LNCaP clone FGC (cell line): ENCODE measurements at places on chromosomes 7 and 10.

DNA sequence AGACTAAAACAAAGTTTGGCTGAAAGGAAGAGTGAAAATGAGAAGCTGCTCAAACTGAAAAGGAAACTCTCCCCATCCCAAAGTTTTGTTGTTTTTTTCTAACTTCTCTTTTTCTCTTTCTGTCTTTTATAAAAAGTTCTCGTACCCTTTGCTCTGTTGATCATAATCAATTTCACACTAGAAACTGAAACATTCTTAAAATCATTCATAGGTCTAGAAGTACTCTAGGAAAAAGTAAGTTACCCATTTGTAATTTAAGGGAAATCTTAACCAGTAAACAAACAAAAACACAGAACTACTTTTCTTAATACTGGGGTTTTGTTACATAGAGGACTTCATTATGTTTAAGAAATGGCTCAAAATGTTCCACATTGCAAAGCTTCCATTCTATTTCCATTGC lies 339.8 kb downstream of the SEMA3D start:
- DNase-seq, result no peak

GRCh38 chr7:77569514-77570232 lies 32.6 kb downstream of the PTPN12 start:
- DNase-seq, result no peak

DNA sequence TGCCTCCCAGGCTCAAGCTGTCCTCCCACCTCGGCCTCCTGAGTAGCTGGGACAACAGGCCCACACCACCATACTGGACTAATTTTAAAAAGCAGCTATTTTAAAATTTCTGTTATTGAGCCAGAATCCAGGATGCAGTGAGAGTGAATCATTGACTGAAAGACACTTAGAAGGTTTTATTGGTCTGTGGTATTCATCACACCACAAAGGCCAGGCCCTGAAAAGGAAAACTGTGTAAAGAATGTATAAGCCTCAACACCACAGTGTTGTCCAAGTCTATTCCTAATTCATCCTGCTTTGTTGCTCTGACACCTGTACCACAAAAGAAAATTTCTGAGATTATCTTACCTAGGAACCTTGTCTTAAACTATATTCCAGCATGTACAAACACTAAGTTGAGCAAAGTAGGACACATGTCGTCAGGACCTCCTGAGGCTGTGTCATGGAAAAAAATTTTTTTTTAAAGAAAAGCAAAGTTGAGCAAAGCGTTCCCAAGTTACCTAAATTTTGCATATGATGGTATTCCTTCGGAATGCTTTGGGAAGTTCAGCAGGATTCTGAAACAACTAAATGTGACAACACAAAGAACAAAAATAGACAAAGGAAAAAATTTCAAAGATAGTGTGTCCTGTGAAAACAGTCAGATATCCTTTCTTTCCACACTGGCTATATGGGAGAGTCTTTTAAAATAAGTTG lies 129.6 kb upstream of the MKLN1 start:
- DNase-seq, result no peak

- DNase-seq, result no peak
These were observed 45.2 kb downstream of the LRRC20 start for GRCh38 chr10:70337201-70337651.
